Left cardiac atrium (tissue), 4 donors: ENCODE measurements at places on chromosomes 2 and 18. TPM values are rescaled to one million over a fixed set of nuclear protein-coding genes. Genes with fewer than 3 reads are reported as not detected.

The PTCD3 gene
- 89.6 TPM for total RNA-seq

The PROKR1 gene
- not detected for total RNA-seq

The GPR75 gene
- total RNA-seq: 1.3 TPM

The CTNNA2 gene
- total RNA-seq: not detected

The KANSL3 gene
- total RNA-seq: 27.6 TPM

The ZNF521 gene
- total RNA-seq: 29.4 TPM

The CYBRD1 gene
- 85.9 TPM for total RNA-seq

The GBX2 gene
- not detected for total RNA-seq

The LCT gene
- total RNA-seq: not detected

The CXCR1 gene
- 0.58 TPM for total RNA-seq

The PLCL1 gene
- 17.7 TPM for total RNA-seq

The ANKRD29 gene
- 4.7 TPM for total RNA-seq

The EHBP1 gene
- total RNA-seq: 41.9 TPM

The NCK2 gene
- total RNA-seq: 36.5 TPM

The EFR3B gene
- total RNA-seq: 7.5 TPM

The CAPN13 gene
- not detected for total RNA-seq

The C1QL2 gene
- total RNA-seq: not detected

The COPS9 gene
- 160 TPM for total RNA-seq

The GPR55 gene
- 0.08 TPM for total RNA-seq

The MLPH gene
- total RNA-seq: 91.5 TPM

The ARHGAP15 gene
- 7.2 TPM for total RNA-seq

The PDE1A gene
- 11.0 TPM for total RNA-seq

The ACVR1C gene
- 10.0 TPM for total RNA-seq

The GREB1 gene
- total RNA-seq: 9.6 TPM

The FIGN gene
- total RNA-seq: 13.2 TPM

The PRSS56 gene
- 0.16 TPM for total RNA-seq

The CHST9 gene
- 1.0 TPM for total RNA-seq

The UGT1A10 gene
- total RNA-seq: not detected

The MOCOS gene
- total RNA-seq: 1.4 TPM

The HOXD12 gene
- not detected for total RNA-seq

The CELF4 gene
- total RNA-seq: 0.79 TPM

The DSG4 gene
- not detected for total RNA-seq

The EIPR1 gene
- 11.0 TPM for total RNA-seq

The TUBA3E gene
- total RNA-seq: 6.7 TPM

The CYTIP gene
- 5.1 TPM for total RNA-seq

The CROCC2 gene
- total RNA-seq: not detected

The IL36RN gene
- not detected for total RNA-seq

The PPP4R3B gene
- total RNA-seq: 30.6 TPM
